MCF 10A (cell line): ENCODE measurements at places on chromosomes 6 and 20. TPM values are rescaled to one million over a fixed set of nuclear protein-coding genes. Genes with fewer than 3 reads are reported as not detected.
A peak's percentile ranks its signal among the peaks of the same experiment; 100 is the strongest.

- DNase-seq, result peak; percentile 86
Observed at GRCh38 chr20:54167909-54168872, 5.6 kb downstream of the CYP24A1 start.

DNA sequence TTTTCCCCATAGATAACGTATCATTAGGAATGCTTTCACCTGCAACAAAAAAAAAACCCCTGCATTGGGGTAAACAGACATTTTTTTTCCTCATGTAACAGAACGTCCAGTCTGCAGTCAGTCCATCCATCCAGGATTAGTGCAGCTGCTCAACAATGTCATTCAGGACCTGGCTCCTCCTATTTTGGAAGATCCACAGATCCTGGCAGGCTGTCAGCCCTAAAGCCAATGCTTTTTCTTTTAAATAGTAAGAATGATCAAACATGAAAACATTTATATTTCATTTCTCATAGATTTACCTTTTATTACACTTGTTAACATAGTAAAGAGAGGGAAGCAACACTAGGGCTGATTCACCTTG lies 116.5 kb upstream of the CCDC28A start:
- no peak for DNase-seq

DNA sequence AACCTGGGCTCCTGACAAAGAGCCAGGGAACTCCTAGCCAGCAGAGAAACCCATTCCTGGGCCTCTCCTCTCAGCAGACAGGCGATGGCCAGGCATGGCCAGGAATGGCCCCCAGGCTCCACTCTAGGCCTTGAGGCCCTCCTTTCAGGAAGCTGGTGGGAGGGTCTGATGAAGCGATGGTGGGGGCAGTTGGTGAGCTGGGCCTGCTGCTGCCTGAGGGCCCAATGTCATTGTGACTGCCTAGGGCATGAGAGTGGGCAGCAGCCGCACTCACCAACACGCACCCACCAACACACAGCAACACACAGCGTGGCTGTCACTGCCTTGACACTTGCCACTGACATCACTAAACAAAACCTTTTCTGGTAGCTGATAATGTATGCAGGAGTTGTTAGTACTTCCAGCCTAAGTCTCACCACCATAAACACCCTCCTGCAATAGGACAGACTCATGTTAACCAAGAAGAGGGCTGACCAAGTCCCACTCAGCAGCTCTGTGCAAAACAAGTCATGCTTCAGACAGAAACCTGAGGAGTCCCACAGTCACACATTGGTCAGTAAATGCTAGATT lies 69.3 kb downstream of the ABHD12 start:
- DNase-seq, result no peak

GRCh38 chr6:75893776-75894152 lies 144.7 kb downstream of the MYO6 start:
- DNase-seq, result no peak

- peak; percentile 76 for DNase-seq
Observed at GRCh38 chr6:166592821-166593220, 6.3 kb upstream of the RAMACL start.

DNA sequence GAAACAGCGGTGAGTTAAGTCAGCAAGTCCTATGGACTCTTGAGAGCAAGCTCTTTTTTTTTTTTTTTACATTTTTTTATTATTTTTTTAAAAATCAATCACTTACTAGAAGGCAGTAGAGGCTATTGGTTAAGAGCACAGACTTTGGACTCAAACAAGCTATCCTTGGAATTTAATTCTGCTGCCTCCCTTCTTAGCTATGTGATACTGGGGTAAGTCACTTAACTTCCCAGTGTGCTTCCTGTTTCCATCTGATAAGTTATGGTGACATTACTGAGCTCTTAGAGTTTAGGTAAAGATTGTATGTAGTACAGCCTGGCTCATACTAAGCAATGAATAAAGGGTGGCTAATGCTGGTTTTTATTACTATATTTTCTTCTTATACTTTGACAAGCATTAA lies 770.5 kb upstream of the FLRT3 start:
- no peak for DNase-seq

- no peak for DNase-seq
Observed at GRCh38 chr20:20553541-20553940, 158.9 kb downstream of the RALGAPA2 start.

GRCh38 chr6:86500035-86500434 lies 437.3 kb upstream of the HTR1E start:
- DNase-seq, result no peak

WFDC10B gene
- total RNA-seq, result not detected in 2 replicates
